GM18507 (cell line): ENCODE measurements at places on chromosomes 2 and 18.

DNA sequence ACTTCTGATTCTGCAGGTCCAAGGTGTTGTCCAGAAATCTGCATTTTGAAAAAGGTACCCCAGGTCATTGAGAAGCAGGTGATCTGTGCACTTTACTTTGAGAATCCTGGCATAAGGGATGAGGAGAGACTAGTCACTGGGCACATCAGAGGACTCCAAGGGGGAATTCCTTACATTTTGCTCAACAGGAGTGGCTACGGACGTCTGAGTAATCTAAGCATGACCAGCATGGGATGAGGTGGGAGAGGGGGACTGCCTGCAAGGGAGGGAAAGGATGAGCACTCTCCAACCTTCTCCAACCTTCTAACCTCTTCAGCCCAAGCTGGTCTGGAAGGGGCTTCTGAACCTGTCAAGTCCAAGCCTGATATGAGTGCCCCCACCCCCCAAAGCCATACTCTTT lies 55.5 kb downstream of the MARCHF4 start:
- no peak for DNase-seq

DNA sequence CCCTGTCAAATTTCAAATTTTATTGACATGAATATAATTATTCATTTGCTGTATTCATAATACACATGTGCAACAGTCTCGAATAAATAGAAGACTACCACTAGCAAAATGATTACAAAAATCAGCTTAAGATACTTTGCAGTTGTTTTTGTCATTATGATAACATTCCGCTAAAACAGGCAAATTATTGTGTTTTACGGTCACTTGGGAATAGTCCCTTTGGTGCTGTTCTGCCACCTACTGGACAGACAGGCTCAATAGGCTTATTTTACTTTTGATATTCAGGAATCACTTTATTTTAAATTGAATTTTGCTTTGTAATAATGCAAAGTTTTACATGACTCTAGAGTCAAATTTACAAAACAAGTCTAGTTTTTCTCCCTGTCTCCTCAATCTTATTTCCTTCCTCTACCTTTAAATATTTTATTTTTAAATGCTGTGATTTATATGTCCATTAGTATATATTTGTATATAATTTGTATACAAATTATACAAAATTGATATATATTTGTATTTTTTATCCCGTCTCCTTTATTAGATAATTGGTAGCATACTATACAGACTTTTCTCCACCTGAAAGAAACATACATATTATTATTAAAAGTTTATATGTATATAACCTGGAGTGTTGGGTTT lies 456.3 kb downstream of the DLGAP1 start:
- DNase-seq: no peak

GRCh38 chr2:190809876-190810525 lies 70.6 kb upstream of the GLS start:
- no peak for DNase-seq

- DNase-seq: no peak
These were observed 81.6 kb upstream of the NFU1 start for GRCh38 chr2:69518841-69519240.

DNA sequence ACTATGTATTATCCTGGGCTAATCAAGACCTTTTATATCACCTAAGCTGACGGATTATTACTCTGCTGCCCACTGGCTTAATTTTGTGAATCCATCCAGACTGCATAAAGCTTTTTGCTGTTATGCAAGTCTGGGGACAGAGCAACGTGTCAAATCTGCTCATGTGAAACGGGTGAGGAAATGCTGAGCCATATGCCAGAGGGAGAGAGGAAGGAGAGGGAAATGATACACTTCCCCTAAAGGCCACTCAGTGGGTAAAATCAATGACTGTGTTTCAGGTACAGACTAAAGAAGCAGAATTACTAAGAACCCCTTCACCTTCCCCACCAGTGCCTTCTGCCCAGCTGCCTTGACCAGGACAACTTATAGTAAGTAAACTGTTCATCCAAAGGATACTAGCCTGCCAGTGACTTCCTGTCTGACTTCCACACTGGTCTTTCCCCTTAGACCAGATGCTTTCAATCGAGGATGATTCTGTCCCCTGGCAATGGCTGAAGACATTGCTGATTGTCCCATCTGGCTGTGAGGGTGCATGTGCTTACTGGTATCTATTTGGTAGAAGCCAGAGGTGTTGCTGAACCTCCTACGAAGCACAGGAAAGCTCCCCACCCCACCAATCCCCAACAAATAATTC lies 43.0 kb downstream of the STAT1 start:
- DNase-seq: no peak

GRCh38 chr2:210503725-210504191 lies 27.2 kb upstream of the LANCL1 start:
- no peak for DNase-seq

GRCh38 chr18:78017869-78018268 lies 768.2 kb downstream of the GALR1 start:
- DNase-seq: no peak

DNA sequence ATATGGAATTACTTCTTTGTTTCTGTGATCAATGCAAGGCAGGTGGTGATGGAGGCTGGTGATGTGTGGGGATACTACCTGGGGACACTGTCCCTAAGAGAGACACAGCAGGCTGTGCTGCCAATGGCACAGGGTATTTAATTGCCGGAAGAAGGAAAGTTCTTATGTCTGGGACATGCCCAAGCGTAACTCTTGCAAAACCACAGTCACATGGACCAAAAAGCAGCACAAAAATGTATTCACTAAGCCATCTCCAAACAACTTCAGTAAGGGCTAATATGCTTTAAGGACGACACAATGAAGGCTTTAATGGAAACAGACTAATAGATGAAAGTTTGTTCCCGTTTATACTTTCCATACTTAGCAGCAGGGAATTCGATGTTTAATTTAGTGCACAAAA lies 49.7 kb upstream of the AP1S3 start:
- no peak for DNase-seq

DNA sequence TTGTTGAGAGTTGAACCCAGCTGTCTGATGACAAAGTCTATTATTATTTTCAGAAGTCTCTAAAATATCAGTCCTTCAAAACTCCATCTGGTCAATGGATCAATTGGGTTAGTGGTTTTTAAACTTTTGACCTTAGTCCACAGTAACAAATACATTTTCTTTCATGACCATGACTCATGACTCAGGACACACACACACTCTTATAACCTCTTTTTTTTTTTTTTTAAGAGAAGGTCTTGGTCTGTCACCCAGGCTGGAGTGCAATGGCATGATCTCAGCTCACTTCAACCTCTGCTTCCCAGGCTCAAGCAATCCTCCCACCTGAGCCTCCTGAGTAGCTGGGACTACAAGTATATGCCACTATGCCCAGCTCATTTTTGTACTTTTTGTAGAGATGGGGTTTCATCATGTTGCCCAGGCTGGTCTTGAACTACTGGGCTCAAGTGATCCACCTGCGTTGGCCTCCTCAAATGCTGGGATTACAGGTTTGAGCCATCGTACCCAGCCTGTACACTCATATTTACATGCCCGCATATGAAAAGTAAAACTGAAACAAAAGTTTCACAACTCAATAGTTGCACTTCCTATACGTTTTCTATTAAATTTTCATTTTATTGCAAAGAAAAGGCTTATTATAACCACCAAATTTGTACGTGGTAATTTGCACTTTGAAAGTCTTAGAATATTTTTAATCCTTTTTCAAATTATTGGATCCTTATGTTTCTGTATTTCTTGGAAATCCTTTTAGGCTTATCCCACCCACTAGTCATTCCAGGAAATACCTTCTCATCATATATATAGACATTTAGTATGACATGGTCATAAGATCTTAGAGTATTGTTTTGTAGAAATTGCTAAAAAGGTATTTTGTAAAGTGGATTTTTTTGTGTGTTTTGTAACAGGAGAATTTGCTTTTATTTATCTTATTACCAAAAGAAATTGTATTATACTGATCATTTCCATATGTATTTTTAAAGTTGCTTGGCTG lies 199.0 kb downstream of the LPIN1 start:
- DNase-seq: no peak

GRCh38 chr2:162103443-162104009 lies 29.5 kb upstream of the DPP4 start:
- no peak for DNase-seq

DNA sequence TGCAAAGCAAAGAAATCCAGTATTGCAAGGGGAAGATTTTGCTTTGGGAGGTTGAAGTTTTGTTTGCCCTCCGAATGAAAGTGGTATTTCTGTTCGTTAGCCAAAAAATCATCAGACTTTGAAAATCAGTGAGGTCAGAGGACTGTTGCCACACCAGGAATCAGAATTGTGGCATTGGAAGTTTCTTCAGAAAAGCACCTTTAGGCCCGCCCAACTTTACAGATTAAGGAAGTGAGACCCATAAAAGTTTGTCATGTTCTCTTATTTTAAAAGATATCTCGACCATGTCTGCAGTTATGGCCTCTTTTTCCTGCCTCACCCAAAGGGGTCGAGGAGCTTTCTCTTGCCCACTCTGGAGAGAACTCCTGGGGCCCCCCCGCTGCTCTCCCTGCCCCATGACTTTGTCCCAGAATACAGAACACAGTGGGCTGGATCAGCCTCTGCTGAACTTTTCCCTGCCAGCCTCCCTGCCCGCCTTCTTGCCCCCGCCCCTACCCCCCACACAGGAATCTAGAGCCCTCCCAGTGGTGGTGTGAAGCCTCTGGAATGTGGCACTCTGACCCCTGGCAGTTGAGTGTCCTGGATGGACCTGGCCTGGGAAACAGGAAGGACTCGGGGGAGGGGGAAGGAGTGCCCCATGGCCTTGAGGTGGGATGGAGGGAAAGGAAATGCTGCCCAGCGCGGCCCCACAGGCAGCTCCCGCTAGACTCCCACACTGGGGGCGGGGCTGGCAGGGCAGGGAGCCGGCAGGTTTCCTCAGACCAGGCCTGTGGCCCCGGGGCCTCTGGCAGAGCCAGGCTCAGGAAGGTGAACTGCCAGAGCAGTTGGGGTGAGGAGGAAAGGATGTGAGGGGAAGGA lies 25.3 kb downstream of the CRIM1 start:
- DNase-seq: no peak

DNA sequence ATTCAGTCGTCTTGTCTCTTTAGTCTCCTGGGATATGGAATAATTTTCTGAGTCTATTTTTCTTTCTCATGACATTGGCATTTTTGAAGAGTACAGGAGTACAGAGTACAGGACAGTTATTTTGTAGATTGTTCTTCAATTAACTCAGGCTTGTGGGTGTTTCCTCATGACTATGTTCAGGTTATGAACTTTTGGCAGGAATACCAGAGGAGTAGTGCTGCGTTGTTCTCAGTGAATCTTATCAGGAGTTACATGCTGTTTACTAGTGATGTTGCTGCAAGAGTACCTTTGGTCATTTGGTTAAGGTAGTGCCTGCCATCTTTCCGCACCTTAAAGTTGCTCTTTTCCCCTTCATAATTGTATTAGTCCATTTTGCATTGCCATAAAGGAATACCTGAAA lies 41.3 kb upstream of the AGFG1 start:
- DNase-seq: no peak

DNA sequence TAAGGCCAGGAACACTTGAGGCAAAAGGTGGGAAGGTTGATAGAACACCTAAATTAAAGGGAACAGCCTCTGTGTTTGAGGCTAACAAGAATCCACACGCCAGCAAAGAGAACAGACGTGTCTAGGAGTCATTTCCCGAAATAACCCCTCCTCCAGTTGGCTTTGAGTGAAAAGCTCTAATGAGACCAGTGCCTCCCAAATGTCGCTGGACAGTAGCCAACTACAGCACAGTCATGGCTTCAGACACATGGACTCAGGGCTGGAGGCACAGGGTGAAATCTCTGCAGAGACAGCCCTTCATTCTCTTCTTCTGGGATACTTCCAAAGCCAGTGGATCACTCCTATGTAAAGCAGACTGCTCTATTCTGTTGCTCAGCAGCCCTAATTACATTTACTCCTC lies 49.6 kb downstream of the SOWAHC start:
- no peak for DNase-seq

DNA sequence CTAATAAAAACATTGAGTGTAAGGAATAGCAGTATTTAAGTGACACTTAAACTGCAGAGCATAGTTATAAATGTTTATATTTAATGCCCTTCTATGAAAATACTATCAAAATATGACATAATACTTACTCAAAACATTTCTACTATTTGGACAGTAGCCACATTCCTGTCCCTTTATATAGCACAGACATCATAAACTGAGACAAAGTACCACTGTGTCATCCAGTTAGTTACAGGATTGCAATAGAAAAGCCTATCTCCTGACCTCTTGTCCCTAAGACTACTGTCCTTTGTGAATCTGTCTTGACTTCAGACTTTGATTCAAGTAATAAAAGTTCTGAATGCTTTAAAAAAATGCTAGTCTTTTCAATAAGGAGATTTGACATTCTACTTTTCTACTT lies 1528.5 kb upstream of the NXPH2 start:
- no peak for DNase-seq

GRCh38 chr2:209049608-209050007 lies 374.2 kb upstream of the MAP2 start:
- DNase-seq: no peak

- no peak for DNase-seq
These were observed 8.1 kb downstream of the SP9 start for GRCh38 chr2:174342686-174343342.

DNA sequence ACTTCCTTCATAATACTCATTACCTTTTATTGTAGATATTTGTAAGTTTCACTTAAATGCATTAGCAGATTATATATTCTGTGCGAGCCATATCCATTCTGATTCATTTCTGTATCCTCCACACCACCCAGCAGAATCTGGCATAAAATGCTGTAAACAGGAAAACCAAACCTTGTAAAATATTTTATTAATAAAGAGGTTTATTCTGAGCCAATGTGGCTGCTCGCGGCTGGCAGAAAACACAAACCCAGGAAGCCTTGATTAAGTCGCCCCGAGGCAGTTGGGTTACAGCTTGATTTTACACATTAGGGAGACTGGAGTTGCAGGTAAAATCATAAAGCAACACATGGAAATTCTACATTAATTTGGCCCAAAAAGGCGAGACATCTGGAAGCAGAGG lies 40.5 kb downstream of the GNAL start:
- DNase-seq: no peak

- DNase-seq: no peak
These were observed 26.3 kb downstream of the MBP start for GRCh38 chr18:77106331-77106730.

- DNase-seq: no peak
These were observed 430.4 kb downstream of the LPIN1 start for GRCh38 chr2:12176623-12177454.
